ENCODE measurements at places on chromosomes 1 and 21. TPM values are rescaled to one million over a fixed set of nuclear protein-coding genes. Genes with fewer than 3 reads are reported as not detected.
A peak's percentile ranks its signal among the peaks of the same experiment; 100 is the strongest.

The CBS gene
- total RNA-seq, result 56.9 TPM

The BEND5 gene
- 17.6 TPM for total RNA-seq

The PWP2 gene
- 9.8 TPM for total RNA-seq

The GBP2 gene
- total RNA-seq, result not detected

The S100A2 gene
- not detected for total RNA-seq

The MIXL1 gene
- 0.31 TPM for total RNA-seq

The CAPN8 gene
- not detected for total RNA-seq

The LCE1E gene
- not detected for total RNA-seq

The PLPPR4 gene
- 0.46 TPM for total RNA-seq

The GALE gene
- 15.6 TPM for total RNA-seq

The ZNF669 gene
- 28.1 TPM for total RNA-seq

The SH2D5 gene
- total RNA-seq, result 7.7 TPM

The ORC1 gene
- total RNA-seq, result 47.4 TPM

GRCh38 chr1:176926330-176927086 lies 238.0 kb downstream of the ASTN1 start:
- no peak for DNase-seq

- DNase-seq, result no peak
Measured at GRCh38 chr1:206782448-206782847, 10.2 kb upstream of the IL10 start.

GRCh38 chr1:1243807-1244191 lies 2.7 kb downstream of the C1QTNF12 start:
- DNase-seq, result peak; percentile 41

- no peak for DNase-seq
Measured at GRCh38 chr1:56098946-56099345, 480.4 kb downstream of the PLPP3 start.

DNA sequence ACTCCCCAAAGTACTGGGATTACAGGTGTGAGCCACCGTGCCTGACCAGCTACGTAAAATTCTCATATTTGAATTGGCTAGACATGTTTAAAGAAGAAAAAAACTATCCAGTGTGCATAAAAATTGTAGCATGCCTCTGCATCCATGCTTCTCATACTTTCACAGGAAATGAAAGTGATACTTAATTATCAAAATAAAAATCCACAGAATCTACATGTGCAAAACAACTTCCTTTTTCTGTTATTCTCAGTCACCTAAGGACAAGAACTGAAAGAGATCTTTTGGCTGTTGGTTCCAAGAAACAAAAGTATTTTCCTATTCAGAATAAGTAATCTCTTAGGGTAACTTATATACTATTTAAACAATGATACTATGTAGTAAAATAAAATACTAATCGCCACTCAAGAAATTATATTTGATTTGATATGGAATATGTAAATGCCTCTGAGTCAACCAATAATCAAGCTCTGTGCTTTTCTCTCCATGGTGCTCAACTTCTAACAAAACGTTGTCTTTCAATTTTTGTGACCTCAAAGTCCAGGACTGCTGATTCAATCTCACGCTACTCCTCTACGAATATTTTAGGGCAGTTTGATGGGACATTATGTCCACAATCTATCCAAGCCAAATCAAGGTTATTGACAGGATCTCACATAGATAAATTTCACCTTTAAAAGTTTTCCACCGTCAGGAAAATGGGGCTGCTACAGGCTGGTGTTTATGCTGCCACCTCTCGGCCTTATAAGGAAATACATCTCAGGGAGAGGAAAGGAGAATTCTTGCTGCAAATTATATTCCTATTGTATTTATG lies 102.7 kb downstream of the ZNF281 start:
- peak; percentile 49 for DNase-seq

DNA sequence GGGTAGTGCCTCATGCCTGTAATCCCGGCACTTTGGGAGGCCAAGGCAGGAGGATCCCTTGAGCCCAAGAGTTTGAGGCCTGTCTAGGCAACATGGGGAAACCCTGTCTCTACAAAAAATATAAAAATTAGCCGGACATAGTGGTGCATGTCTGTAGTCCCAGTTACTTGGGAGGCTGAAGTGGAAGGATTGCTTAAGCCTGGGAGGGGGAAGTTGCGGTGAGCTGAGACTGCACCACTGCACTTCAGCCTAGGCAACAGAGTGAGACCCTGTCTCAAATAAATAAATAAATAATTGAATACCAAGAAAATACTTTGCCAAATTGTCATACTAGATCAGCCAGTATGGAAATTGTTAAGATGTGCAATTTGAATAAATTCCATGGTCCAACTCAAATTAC lies 5.9 kb upstream of the RBBP5 start:
- DNase-seq, result no peak

- DNase-seq, result no peak
Measured at GRCh38 chr1:204313675-204314074, 46.1 kb downstream of the PLEKHA6 start.

GRCh38 chr1:226405411-226405988 lies 2.4 kb downstream of the PARP1 start:
- peak; percentile 28 for DNase-seq

- DNase-seq, result peak; percentile 19
Measured at GRCh38 chr1:145716641-145717345, 2.5 kb upstream of the CD160 start.

GRCh38 chr1:218813237-218813636 lies 360.4 kb upstream of the LYPLAL1 start:
- no peak for DNase-seq

GRCh38 chr1:95035536-95035935 lies 37.2 kb downstream of the ALG14 start:
- DNase-seq, result no peak

DNA sequence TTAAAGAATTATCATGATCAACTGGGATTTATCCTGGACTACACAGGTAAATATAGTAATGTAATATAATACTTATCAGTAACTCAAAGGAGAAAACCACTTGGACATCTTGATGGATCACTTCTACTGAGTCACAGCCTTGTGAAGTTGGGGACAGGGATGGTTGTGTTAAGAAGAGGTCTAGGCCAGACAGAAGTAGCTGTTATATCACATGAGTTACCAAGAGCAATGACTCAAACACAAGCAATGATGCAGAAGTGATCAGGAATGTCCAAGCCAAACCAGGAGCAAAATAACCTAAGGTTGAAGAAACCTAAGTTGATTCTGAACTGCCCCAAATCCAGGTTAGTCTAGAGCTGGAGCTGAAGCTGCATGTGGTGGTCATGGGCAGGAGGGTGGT lies 424.5 kb upstream of the DAB1 start:
- DNase-seq, result no peak

- no peak for DNase-seq
Measured at GRCh38 chr1:56505792-56506743, 73.3 kb downstream of the PLPP3 start.

- DNase-seq, result no peak
Measured at GRCh38 chr1:111480674-111481073, 6.9 kb downstream of the C1orf162 start.

DNA sequence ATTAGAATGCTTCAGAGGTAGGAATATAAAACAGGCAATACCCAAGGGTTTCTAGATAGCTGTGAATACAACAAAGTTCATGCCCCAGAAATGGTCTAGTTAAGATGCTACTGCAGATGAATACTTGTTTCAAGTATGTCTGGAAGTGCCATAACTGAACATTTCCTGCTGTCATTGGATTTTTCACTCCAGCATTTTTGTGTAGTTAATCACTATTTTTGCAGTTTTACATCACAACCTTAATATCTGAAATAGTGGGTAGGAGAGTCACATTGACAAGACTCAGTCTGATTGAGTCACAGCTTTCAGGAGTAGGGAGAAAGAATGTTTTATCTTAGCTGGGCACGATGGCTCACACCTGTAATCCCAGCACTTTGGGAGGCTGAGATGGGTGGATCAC lies 126.4 kb upstream of the C1orf21 start:
- DNase-seq, result no peak

- no peak for DNase-seq
Measured at GRCh38 chr1:15347182-15347581, 62.5 kb upstream of the EFHD2 start.

DNA sequence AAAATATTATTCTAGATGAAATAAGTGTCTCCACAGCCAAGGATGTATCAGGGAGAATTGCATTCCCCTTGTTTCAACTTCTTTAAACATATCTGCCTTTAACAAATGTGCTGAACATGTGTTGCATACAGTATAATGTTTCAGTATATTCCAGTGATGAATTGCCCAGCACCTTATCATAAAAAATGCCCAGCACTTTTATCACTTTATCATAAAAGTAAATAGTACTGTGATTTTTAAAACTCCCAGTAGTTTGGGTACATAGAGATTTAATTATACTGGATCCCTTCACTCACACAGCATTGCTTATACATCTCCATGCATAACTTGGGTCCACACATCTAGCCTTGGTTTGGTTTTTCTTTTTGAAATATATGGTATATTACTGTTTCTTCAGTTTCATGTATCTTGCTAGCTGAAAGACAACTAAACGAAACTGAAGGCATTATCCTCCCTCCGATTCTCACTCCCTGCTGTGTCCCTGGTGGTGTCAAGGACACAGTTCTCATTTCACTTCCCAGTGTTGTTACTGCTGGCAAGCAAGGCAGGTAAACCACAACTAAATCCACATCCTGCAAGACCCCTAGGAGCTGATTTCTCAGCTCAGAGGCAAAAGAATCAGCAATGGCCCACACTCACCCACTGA lies 118.2 kb upstream of the SLC44A3 start:
- DNase-seq, result no peak

DNA sequence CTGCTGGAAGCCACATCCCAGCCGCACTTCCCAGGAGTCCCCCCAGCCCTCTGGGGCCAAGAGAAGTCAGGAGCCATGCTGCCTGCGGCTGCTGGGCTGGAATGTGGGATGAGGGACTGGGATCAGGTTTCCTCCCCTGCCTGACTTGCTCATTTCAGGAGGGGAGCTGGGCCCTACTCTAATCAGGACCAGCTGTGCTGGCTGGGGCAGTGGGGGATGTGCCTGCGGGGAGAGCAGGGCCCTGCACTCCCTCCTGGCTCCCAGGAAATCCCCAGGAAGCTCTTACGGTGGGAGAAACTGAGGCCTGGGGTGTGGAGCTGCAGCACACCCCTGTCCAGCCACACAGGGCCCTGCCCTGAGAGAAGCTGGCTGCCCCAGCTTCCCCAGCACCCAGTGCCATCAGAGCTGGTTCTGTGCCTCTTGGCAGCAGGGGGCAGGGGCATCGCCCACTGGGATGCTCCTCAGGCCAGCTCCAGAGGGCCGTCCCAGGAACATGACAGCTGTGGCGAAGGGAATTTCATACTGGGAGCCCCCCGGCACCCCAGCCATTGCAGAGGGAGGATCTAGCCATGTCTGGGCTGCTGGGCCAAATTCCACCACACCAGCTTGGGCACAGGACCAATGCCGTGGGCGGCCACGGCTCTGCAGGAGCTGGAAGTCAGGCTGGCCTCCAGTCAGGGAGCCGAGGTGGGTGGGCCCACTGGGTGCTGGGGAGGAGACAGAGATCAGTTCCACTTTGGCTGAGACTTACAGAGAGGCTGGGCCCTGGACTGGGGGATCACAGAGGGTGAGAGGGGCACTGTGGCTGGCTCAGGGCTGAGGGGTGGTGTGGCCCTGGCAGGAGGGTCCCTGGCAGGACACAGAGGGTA lies 21.3 kb upstream of the PRSS38 start:
- peak; percentile 89 for DNase-seq

- DNase-seq, result no peak
Measured at GRCh38 chr1:181909010-181909409, 152.5 kb downstream of the ZNF648 start.

DNA sequence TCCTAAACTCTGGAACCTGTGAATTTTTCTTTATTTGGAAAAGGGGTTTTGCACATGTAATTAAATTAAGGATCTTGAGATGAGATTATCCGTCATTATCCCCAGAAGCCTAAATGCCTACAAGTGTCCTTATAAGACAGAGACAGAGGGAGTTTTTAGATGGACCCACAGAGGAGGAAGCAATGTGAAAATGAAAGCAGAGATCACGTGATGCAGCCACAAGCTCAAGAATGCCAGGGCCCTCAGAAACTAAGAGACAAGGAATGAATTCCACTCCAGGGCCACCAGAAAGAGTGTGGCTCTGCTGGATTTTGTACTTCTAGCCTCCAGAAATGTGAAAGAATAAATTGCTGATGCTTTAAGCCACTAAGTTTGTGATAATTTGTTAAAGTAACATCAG lies 183.6 kb upstream of the UBE2U start:
- peak; percentile 20 for DNase-seq

- DNase-seq, result no peak
Measured at GRCh38 chr1:17765444-17766411, 10.6 kb downstream of the ACTL8 start.

- DNase-seq, result peak; percentile 88
Measured at GRCh38 chr1:11690397-11691301, 861 bp upstream of the DRAXIN start.

GRCh38 chr1:156848461-156849150 lies 10.3 kb downstream of the INSRR start:
- DNase-seq, result peak; percentile 58

DNA sequence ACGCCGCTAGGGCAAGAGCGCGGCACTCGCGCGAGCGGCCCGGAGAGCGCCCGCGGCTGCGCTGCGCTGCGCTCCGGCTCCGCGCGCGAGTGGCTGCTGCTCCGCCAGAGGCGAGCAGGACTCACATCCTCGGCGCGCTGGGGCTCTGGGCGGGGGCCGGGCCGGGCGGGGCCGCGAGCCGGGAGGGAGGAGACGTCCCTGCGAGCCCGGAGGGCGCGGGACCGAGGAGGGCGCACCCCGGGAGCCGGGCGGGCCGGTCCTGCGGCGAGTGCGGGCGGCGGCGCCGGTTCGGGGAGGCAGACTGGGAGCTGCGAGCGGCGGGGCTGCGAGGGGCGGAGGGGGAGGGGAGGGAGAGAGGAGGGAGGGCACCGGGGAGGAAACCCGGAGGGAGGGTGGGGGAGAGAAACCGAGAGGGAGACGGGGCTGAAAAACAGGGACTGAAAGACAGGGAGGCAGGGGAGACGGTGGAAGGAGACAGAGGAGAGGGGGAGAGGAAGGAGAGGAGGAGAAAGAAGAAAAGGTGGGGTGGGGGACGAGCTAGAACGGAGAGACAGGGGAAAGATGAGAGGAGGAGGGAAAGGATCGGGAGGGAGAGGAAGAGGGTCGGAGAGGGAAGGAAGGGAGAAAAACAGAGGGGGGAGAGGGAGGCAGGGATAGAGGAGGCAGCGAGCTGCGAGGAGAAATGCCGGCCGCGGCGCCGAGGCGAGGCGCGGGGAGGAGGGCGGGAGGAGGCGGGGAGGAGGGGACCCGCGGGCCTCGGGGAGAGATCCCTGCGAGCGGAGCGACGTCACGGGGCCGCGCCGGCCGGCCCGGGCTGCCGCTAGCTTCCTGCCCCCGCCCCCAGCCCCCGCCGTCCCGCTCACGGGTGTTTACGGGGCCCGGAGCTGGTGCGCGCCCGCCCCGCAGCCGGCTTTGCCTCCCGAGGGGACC lies at the start of gene CAMK2N1:
Gene CAMK2N1, minus strand, starts transcription at position 684 of the 930 bp plus-strand sequence. CDS start 831 bp downstream, outside the sequence.
- peak; percentile 81 for DNase-seq

GRCh38 chr1:59638231-59638711 lies 176.5 kb upstream of the HOOK1 start:
- peak; percentile 46 for DNase-seq
